ENCODE measurements at places on chromosomes 5 and 9.

- no peak for DNase-seq
Observed at GRCh38 chr5:675871-676698, 17.1 kb downstream of the TPPP start.

- no peak for DNase-seq
Observed at GRCh38 chr9:86186696-86187095, 72.8 kb downstream of the C9orf153 start.

- peak; percentile 78 for DNase-seq
Observed at GRCh38 chr5:57494104-57495098, 11.8 kb upstream of the ACTBL2 start.

DNA sequence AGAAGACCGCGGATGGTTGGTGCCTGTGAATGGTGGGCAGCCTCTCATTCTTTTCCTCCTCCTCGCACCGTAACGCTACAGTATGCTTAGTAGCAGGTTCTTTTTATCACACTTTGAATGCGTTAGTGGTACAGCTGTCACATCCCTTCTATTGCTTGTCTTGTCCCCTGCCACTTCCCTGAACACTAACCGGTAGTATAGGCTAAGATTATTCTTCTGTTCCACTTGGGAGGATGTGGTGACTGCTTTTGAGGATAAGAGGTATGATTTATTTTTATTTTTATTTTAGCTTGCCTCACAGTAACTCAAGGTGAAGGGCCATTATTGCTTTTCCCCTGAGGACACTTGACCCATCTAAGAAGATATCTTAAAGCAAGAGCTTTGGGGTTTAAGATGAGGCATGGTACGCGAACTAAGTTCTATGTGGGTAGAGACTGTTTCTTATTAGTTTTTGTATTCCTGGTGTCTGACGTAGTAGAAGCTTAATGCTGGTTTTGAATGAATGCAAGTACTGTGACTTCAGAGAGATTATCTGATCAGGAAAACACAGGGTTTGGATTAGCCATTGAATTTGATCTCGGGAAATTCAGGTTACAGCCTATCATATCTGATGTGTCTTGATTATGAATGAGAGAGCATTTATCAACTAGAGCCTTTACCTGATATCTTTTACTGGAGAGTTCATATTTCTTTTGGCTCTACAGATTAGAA lies 951 bp downstream of the UNC13B start:
- peak; percentile 13 for DNase-seq

DNA sequence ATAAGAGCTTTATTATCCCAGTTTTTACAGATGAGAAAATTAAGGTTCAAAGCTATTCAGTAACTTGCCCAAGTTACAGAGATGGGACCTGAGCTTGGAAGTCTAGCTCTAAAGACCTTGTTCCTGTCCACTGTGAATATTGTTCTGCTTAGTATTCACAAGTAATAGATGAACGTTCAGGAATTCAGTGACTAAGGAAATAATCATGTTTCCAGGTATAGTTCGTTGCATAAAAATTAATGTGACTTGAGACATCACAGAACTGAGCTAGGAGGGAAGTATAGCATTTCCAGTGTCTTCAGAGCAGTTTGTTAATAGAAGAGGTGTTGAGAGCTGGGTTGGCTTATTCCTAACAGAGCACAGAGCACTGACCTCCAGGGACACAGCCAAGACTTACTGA lies 136.1 kb downstream of the FGF1 start:
- DNase-seq, result no peak

DNA sequence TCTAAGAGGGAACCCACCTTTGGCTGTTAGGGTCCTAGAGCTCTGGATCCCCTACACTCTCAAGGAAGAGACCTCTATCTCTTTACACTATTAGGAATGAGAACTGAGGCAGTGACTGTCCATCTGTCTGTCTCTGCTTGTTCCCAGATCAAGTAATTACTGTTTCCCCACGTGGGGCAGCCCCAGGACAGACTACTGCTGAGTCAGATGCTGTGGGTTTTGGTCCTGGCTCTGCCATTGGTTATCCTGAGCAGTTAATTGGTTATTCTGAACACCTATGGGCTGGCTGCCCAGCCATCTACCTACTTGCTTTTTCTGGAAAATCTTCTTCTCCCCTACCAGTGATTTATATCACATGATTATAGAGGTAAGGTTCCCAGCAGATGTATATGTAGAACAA lies 33.3 kb downstream of the FBXO10 start:
- DNase-seq, result no peak

GRCh38 chr9:101569741-101570501 lies 24.8 kb downstream of the PPP3R2 start:
- DNase-seq, result no peak

DNA sequence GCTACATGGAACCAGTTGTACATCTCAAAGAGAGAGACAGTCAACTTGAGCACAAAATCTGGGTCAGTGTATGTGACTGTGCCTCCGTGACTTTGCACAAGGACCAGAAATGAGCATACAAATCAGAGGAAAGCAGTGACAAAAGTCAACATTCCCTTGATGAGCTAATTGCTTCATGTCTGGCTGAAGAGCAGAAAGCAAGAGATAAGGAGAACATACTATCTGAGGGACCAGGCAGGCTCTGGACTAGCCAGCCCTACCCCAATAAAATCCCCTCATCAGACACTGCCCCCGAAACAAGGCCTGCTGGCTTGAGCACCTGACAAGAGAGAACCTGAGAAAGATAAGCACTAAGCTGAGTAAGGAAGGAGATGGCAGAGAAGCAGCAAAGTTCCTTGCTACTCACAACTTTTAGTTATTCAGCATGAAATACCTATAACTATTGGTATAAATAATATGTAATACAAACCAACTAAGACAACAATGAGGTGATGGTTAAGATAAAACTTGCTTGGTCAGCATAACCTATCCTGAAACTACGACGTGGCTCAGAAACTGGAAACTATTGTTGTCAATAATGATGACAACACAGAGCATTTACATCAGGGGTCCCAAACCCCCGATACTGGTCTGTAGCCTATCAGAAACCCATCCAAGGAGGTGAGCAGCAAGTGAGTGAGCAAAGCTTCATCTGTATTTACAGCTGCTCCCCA lies 9.5 kb downstream of the SIL1 start:
- DNase-seq, result no peak

DNA sequence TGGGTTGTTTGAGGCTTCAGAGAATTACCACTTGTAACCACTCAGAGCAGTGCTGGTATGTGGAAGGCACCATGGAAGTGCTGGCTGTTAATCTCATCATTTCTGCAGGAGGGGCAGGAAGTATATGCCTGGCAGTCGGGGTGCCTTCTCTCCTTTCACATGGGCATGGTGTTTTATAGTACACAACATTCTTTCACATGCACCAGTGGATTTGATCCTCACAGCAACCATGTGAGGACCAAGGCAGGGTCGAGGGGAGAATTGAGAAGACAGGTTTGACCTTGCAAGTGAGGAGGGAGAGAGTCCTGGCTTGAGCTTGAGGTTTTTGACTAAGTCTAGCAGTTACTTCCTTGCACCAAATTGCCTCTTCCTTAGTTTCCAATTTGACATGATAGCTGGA lies 38.0 kb upstream of the TRPC7 start:
- no peak for DNase-seq

DNA sequence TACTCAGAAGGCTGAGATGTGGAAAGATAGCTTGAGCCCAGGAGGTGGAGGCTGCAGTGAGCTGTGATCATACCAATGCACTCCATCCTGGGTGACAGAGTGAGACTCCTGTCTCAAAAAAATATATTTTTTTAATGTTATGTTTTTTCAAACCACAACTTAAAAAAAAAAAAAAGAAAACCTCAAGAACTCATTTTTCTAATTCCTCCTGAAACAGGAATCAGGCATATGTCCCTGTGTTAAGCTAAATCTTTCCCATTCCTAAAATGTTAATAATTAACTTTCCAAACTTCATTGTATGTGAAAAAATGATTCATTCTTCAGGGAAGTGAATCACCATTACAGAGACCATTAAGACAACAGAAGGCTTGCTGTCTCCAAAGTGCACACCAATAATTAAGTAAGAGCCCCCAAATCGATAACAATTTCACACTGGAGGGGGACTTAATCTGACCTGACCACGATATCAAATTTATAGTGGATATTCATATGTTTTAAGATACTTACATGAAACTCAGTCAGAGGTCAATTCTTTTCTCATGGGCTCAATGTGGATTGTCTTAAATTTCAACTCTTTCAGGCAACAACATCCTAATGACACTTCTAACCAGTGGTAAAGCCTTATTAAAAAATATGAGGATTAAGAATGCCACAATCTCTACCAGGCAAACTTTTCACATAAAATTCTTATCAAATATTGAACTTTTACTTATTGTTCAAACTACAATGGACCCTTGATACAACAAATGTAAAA lies 5.2 kb downstream of the CEMIP2 start:
- peak; percentile 66 for DNase-seq

Measured in epithelial cell of proximal tubule (primary cell).